ENCODE measurements at places on chromosomes 4 and X.

DNA sequence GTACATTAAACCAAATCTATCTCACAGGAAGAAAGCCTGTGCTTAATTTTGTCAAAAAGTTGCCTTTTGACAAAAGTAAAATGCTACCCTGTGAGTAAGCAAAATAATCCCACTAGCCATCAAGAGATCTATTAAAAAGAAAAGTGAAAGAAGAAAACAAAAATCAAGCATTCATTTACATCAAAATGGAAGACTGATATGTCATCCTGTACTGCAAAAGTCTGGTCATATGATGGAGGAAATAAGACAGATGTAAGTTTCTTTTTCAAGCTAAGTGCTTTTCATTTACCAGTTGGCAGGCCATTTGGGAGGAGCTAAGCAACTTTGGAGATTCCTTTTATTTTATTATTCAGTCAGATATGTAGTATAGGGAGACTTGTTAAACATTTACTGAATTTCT, 387.4 kb downstream of the SPOCK3 start:
- DNase-seq, result no peak

GRCh38 chrX:13082206-13083065, 38.0 kb upstream of the FAM9C start:
- DNase-seq, result no peak

DNA sequence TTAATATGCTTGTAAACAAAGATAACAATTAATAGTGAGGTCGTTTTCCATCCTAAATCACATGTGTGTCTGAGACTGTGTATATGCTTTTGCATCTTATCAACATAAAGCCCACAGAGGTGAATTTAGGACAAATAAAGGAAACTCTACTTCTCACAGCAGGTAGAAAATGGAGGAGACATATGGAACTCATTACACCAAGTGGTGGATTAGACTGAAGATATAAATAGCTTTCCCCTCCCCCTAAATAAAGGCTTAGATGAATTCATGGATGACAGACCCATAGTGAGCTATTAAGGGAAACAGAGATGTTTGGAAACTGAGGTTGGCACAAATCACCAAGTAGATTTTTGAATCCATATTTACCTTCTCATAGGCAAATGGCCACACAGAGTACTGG, 79.7 kb downstream of the GRIA3 start:
- DNase-seq, result no peak

- DNase-seq, result no peak
Measured at GRCh38 chr4:72951628-72952027, 117.9 kb downstream of the COX18 start.

GRCh38 chr4:175651756-175652310, 160.2 kb downstream of the GPM6A start:
- DNase-seq, result no peak

- DNase-seq, result no peak
Measured at GRCh38 chrX:115624916-115625315, 63.9 kb downstream of the PLS3 start.

- DNase-seq, result no peak
Measured at GRCh38 chr4:108730579-108730978, 32.3 kb downstream of the ETNPPL start.

GRCh38 chr4:152954741-152955140, 18.6 kb downstream of the FHDC1 start:
- DNase-seq, result no peak

DNA sequence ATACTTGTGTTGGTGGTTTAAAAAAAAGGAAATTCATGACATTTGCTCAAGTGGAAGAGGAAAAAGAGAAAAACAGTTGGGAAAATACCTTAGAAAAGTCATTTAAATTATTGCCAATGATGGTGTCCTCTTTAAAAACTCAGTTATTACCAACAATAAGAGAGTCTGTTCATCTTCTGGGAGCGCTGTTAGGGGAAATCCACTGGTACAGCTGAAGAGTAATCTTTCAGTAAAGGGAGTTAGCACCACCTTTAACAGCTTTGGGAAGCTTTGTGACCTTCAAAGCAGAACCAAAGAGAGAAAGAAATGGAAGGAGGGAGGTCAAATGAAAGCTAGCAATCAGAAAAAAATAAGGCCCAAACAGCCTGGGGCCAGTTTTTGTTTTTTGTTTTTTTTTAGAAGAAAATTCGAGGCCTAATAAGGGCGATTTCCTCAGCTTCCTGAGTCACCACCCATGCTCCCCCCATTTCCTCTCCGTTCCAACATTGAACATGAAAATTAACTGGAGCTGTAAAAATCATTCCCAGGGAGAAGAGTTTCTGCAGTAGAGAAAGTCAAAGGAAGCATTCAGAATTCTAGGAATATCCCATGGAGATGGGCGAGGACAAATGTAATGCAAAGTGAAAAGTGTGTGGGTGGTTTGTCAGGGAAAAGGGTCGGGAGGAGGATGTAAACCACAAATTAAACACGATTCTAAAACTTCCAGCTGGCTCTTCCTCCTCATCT, 115.1 kb downstream of the SH3KBP1 start:
- no peak for DNase-seq

DNA sequence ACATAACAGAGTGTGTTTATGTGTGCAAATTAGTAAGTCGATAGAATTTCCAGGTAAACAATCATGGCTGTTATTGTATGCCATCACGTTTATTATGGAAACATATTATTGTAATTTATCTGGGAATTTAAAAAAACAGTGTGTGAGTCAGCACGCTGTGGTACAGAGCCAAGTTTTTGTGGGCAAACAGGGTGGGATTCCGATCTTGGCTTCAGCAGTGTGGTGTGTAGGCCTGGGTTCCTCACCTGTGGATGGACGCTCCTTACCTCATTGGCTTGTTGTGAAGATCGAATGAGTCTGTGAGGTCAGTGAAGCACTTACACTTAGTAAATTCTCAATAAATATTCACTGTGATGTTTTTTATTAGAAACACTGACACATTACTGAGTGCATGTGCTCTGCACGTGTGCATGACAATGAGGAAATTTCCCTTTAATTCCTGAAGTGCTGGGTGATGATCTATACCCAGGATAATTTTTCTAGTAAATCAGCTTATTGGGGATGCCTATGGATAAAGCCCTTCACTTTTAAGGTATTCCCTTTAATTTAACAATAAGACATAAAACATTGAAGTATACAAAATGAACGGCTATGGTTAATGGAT, 36.4 kb downstream of the SLIT2 start:
- DNase-seq, result no peak

GRCh38 chr4:23956601-23957364, 66.9 kb upstream of the PPARGC1A start:
- no peak for DNase-seq

GRCh38 chr4:74800310-74800709, 6.0 kb upstream of the BTC start:
- DNase-seq, result no peak

- DNase-seq, result no peak
Measured at GRCh38 chrX:72026341-72027023, 105.2 kb downstream of the RTL5 start.

DNA sequence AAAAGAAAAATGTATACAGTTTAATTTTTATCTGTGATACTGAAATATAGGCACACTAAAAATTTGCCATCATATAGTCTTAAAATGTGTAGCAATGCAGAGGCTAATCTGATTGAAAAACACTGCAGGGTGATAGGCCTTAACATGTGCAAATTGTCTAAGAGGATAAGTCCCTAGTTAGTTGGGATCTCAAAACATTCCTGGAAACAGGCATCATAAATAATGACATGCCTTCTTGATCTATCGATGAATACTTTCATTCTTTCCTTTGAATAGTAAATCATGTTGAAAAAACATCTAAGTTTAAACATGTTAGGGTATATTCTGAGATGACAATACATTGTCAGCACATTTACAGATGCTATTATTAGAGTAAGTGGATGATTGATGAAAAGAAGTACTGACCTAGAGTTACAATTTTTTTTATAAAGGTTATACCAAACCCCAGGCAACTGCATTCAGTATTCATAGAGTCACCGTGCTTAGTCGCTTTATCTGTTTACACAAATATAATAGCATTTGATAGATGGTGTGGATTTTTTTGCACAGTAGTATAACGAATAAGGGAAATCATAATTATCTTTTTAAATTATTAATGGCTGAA, 668.2 kb upstream of the ADGRL3 start:
- DNase-seq, result no peak
